ENCODE measurements at places on chromosomes 1 and 21.

DNA sequence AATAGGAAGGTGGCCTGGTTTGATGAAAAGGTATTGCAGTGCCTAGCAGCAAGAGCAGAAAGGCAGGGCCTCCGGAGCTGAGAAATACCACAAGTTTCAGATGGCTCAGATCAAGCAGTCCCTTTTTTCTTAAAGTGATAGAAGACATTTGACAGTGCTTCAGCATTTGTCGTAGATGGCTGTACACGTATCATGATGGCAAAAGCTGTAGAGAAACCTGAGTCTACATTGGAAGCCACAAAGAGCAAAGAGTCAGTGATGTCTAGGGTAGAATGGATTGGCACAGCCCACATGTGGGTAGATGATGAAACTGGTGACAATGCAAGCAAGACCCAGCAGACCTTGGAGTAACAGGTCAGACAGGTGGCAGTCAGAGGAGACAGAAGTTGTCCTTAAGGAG lies 101.3 kb upstream of the ARTN start:
- no peak for DNase-seq

DNA sequence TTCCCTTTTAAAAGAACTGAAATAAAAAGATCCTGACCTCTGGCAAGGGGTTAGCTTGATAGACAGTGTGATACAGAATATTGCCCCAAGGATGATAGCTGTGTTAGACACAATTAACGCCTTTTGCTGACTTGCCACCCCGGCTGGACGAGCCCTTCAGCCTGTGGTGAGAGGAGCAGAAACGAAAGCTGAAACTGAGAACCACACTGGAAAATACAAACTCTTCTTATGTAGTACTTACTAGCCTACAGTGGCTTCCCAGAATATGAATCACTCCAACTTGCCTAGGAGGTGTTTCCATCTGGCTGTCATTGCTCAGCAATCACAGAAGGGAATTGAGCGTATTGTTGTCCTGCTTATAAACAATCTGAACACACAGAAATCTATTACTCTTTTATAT lies 22.9 kb downstream of the SAMSN1 start:
- no peak for DNase-seq

DNA sequence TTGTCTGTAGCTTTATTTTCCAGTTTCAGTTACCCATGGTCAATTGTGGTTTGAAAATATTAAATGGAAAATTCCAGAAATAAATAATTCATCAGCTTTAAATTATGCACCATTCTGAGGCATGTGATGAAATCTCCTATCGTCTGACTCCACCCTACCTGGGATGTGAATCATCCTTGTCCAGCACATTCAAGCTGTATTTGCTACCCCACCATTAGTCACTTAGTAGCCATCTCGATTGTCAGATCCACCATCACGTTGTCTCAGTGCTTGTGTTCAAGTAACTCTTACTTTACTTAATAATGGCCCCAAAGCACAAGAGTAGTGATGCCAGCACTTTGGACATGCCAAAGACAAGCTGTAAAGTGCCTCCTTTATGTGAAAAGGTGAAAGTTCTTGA lies 4.0 kb downstream of the STPG1 start:
- DNase-seq, result no peak

GRCh38 chr21:31151156-31152045 lies 113.1 kb upstream of the KRTAP19-8 start:
- DNase-seq, result no peak

- DNase-seq, result no peak
Observed at GRCh38 chr1:27979151-27979858, 19.5 kb downstream of the XKR8 start.

- no peak for DNase-seq
Observed at GRCh38 chr21:38807986-38808385, 2.3 kb downstream of the ETS2 start.

GRCh38 chr1:115837740-115838421 lies 3.0 kb downstream of the NHLH2 start:
- no peak for DNase-seq

GRCh38 chr1:21378705-21379494 lies 61.0 kb upstream of the NBPF3 start:
- no peak for DNase-seq

GRCh38 chr1:29134695-29135028 lies 11.0 kb upstream of the TMEM200B start:
- no peak for DNase-seq

DNA sequence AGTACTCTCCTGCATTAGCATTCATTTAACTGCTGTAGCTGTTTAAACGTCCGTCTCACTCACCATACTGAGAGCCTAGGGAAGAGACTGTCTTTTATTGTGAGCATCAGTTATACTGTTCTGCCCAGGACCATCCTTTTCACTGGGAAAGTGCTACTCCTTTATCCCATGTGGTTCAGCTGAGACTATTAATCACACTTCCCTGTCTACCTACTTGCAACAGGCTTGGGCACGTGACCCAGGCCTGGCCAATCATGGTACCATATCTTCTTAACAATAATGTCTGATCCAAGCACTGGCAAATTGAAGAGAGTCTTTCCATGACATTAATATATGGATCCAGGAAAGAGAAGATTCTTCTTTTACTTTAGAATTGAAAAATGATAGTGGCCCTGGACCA lies 108.1 kb downstream of the TM2D1 start:
- DNase-seq, result no peak

GRCh38 chr1:179805291-179806195 lies 62.5 kb downstream of the FAM163A start:
- no peak for DNase-seq

DNA sequence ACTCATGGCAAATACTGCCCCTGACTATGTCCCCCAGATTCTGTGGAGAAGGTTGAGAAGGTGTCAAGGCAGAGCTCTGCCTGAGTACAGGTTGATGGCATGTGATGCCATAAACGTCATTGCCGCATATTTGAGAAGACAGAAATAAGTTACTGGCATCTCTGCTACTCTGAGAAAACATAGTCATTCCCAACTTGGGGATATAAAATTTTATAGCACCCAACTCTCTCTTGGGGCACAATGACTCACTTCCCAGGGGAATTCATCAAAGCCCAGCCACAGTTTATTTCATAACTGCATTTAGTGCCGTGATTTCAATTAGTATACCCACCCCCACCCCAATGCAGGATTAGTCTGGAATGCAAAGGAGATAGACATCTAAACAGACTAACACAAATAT lies 101.9 kb upstream of the TNR start:
- no peak for DNase-seq

DNA sequence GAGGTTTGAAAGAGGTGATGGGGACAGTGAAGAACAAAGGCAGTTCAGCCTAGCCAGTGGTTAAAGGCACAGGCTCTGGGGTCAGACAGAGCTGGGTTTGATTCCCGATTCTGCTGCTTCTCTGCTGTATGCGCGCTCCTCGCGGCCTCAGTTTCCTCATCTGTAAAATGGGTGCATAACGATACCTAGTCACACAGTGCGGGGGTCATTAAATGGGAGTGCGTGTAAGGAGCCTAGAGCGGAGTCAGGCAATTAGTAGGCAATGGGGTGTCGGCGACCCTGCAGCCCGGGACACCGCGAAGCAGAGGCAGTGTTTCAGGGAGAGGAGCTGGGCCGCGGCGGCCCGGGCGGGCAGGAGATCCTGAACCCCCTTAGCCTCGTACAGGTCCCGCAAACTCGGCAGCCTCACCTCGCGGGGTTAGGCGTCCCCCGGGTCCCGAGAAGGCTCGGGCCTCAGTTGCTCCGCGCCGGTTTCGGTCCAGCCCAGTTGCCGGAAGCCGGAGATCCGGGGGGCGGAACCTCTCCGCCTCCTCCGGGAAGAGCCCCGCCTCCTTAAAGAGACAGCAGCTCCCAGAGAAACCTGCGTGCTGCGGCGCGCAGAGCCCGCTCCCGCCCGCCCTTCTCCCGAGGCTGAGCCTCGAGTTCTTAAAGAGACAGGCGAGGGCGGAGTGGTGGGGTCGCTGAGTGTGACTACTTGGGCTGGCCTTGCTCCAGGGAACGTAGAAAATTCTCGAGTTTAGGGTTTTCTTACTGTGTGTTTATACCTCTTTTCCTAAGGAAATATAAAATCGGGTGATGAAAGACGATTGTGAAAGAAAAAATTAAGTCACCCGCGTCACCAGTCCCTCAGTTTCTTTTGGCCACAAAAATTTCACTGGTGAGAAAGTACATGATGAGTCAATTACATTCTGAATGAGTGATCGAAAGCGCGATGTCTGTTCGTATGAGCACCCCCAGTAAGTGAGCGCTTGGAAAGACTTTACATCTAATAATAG lies at the start of gene YIPF1:
Gene YIPF1 (minus strand): TSS at position 494 of the 995 bp plus-strand sequence. CDS start 860 bp downstream, outside the sequence.
- DNase-seq, result peak; percentile 90

DNA sequence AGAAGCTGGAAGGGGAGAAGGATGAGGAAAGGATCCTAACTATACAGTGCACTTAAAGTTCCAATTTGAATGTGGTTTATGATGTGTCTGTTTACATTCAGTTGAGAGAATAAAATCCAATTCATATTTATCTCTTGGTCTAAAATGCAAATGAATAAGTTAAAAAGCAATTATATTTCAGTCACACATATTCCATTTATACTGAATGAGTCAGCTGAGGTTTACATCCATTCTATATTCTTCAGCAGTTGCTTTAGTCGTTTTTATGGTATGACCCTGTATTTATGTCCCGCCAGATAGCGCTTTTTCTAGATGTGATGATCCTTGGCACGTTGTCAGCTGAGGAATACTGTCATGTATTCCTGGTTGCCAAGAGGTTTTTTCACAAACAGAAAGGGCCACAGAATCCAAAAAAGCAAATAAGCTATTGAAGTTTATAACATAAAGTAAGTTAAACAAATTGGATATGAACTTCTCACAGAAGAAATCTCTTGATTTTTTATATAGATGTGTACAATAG lies 866.2 kb downstream of the NCAM2 start:
- DNase-seq, result no peak

DNA sequence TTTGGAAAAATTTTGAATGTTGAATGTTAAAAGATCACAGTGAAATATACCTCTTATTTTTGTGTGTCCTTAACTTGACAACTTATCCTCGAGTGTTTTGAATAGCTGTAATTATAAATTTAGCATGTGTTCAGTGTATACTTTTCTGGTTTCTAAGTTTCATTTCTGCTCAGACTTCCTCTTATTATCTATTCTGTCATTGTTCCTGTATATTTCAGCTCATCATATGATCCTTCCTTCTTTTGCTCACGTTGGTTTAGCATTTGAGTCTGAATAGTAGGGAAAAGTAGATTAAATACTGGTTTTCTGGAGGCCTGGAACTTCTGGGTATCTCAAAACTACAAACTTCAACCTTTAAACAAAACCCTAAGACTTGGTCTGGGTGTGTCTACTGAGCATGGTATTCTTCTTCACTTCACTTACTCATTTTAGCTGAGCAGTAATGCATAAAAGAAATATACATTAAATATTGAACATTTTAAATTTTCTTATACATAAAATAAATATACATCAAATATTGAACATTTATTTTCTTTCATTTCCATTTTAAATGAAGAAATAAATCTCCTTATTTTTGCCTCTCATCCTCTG lies 3.3 kb upstream of the ATP6V1G3 start:
- DNase-seq, result no peak

DNA sequence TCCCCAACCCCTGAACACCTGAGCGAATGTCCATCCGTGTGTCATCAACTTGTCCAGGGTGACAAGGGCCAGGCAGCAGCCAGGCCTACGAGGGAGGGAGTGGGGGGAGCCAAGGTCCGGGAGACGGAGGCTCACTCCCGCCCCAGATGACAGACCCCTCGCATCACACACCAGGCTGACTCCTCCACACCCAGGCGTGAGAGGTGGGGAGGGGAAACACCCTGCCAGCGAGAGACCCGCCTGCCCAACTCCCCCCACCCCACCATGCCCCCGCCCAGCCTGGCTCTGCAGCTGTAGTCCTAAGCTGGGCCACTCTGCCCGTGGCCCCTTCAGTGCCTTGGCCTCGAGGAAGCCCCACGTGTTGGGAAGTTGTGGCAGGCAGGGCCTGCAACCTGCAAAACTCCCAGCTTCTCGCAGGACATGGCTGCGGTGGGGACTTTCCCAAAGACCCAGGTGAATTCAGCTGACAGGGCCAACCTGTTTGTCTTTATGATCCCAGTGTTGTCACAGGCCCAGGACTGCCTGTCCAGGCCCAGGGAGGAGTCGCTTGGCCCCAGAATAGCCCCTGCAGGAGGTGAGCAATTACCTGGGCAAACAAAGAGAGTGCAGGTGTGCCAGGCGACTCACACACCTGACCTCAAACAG lies 62.9 kb downstream of the RIPK4 start:
- DNase-seq, result no peak

GRCh38 chr1:234398849-234399381 lies 25.7 kb downstream of the COA6 start:
- no peak for DNase-seq

- no peak for DNase-seq
Observed at GRCh38 chr21:33886321-33886720, 29.3 kb downstream of the ATP5PO start.

DNA sequence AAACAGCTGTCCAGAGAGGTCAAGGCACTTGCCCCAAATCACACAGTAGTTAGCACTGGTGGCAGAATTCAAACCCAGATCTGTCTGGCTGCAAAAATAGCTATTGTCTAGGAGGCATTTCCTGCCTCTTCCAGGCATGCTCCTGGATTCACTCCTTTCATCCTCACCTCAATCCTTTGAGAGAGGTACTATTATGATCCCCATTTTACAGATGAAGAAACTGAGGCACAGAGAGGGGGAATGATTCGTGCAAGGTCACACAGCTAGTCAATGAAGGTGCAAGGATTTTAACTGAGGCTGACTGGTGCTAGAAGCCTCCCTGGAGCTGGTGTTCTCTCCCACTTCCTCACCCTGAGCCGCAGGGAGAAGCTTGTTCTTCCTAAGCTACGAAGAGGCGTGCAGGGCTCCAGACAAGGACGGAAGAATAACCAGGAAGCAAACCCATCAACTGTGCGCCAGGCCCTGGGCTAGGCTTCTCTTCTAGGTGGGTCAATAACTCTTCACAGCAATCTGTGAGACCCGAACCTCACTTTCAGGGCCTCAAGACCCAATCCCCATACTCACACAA lies 631 bp upstream of the LAPTM5 start:
- DNase-seq, result no peak

GRCh38 chr1:160258177-160258798 lies 4.1 kb downstream of the DCAF8 start:
- no peak for DNase-seq

DNA sequence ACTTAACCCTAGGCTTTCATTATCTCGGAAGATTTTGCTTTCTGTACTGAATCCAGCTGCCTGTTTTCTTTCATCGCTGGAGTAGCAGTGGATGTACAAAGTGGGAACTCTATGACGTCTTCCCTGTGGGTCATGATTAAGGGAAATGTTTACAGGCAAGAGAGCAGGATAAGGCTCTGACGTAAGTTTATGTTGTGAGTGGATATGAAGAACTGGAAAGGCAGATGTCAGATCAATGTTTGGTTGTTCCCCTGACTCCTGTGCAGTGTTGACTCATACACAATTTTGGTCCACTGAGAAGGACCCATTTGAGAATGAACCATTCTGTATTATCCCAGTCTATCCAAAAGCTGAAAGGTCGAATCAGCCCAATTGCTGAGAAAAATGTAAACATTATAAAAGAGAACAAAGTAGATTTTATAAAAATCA lies 292.4 kb downstream of the GRIK1 start:
- DNase-seq, result no peak

- no peak for DNase-seq
Observed at GRCh38 chr1:52602856-52603600, 857 bp downstream of the GPX7 start.
